Activated CD8-positive, alpha-beta memory T cell treated with anti-CD3 and anti-CD28 coated beads, Interleukin-2, amount 10 ng/mL, durations not matched to agents 7 days and 5 days (primary cell): ENCODE measurements at places on chromosomes 5 and 9. TPM values are rescaled to one million over a fixed set of nuclear protein-coding genes. Genes with fewer than 3 reads are reported as not detected.

The SV2C gene
- total RNA-seq: 0.20 TPM

The PTCH1 gene
- 17.4 TPM for total RNA-seq

The UGT3A1 gene
- not detected for total RNA-seq

The TAF11L5 gene
- total RNA-seq: not detected

The DBH gene
- not detected for total RNA-seq

The FKBP15 gene
- 42.8 TPM for total RNA-seq

DNA sequence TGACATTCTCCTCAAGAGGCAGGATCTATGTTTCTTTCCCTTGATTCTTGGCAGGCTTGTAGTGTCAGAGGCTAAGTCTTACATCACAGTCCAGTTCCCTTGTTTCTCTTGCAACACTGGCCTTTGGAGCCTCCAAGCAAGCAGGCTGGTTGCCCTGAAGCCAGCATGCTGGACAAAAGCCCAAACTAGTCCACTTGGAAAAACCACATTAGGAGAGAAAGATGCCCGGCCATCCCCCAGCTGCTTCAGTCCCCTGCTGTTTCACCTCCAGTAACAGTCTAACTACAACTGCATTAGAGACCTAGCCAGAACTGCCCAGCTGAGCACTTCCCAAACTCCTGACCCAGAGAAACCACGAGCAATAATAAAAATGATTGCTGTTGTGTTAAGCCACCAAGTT lies 87.6 kb downstream of the ADAMTS6 start:
- no peak for DNase-seq

GRCh38 chr9:123390337-123391135 lies 34.5 kb downstream of the CRB2 start:
- DNase-seq: no peak

DNA sequence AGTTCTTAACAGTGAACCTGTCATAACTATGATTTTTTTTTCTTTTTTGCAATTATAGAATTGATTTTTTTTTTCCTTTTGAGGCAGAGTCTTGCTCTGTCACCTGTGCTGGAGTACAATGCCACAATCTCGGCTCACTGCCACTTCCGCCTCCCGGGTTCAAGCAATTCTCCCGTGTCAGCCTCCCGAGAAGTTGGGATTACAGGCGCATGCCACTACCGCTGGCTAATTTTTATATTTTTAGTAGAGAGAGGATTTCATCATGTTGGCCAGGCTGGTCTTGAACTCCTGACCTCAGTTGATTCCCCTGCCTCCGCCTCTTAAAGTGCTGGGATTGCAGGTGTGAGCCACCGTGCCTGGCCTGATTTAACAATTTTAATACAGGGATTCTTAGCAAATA lies 21.4 kb downstream of the UGCG start:
- no peak for DNase-seq

GRCh38 chr9:110047955-110048402 lies 160.0 kb downstream of the C9orf152 start:
- DNase-seq: no peak

- no peak for DNase-seq
Observed at GRCh38 chr9:138024131-138024530, 146.5 kb downstream of the CACNA1B start.

GRCh38 chr5:1497795-1498622 lies 25.8 kb downstream of the LPCAT1 start:
- DNase-seq: no peak

- DNase-seq: no peak
Observed at GRCh38 chr5:54700986-54701578, 183.5 kb downstream of the SNX18 start.

DNA sequence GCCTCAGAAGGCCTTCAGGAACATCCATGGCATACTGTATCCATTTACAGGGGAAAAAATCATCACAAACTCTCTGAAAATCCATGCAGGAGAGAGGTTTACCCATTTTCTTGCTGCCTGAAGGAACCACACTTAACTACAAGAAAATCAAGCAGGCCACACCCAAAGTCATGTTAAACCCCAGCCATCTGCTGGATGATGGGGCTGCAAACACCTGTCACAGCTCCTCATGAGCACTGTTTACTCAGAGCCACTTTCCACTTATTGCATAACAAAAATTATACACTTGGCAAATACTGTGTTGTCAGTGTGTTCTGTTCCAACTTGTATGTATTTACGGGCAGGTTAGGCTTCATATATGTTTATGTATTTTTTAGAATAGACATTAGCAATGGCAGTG lies 35.8 kb downstream of the PPIC start:
- no peak for DNase-seq

- no peak for DNase-seq
Observed at GRCh38 chr9:13113751-13114150, 165.7 kb downstream of the MPDZ start.

GRCh38 chr5:1215320-1216096 lies 9.7 kb upstream of the SLC6A18 start:
- DNase-seq: no peak
